ENCODE measurements at places on chromosomes 1 and 21.

DNA sequence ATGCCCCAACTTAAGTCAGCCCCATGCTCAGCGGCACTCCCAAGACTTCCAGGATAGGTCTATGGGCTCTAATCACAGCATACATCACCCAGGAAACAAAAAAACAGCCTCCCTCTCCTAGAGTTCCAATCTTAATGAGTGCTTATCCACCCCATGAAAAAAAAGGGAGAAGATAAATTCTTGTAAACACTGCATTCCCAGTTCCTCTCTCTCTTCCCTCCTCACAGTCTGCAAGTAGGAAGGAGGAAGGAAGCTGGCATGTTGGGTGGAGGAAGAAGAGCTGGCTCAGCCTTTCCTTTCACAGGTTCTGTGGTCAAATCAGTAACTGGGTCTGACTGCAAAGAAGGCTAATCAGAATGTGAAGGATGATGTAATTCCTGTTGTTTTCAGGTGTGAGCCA is 69.9 kb upstream of the ZC3H11B start:
- no peak for DNase-seq

- no peak for DNase-seq
Measured at GRCh38 chr21:16840538-16840937, 672.3 kb upstream of the CXADR start.

DNA sequence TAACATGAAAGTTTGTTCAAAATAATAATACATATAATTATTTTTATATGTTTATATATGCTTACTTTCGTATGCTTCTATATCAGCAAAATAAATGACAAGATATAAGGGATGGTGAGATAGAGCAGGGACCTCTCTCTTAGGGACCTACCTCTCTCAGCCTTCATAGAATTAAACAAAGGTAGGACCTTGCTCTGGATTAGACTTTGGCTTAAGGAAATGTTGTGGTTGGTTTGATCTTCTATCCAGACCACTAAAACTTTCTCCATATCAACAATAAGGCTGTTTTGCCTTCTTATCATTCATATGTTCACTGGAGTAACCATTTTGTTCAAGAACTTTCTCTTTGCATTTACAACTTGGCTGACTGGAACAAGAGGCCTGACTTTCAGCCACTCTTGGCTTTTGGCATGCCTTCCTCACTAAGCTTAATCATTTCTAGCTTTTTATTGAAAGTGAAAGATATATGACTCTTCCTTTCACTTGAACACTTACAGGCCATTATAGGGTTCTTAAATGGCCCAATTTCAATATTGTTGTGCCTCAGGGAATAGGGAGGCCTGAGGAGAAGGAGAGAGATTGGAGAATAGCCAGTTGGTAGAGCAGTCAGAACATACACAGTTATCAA is 14.4 kb downstream of the FRRS1 start:
- no peak for DNase-seq

DNA sequence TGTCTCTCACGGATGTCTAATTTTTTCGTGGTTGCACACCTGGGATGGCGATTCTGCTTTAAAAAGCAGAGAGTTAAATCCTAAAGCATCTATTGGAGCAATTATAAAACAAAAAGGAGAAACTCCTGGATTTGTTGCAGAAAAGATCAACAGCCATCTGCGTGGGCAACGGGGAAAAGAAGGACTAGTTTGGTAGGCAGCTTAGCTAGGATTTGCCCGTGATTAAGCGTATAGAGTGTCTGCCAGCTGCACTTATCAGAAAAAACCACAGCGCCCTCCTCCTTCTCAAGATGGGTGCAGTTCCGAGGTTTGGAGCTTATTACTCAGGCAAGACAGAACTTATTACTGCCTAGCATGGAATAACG is 526 bp upstream of the SLC25A24 start:
- DNase-seq = no peak

GRCh38 chr1:162299018-162299417 is 77.6 kb downstream of the SPATA46 start:
- DNase-seq = no peak

DNA sequence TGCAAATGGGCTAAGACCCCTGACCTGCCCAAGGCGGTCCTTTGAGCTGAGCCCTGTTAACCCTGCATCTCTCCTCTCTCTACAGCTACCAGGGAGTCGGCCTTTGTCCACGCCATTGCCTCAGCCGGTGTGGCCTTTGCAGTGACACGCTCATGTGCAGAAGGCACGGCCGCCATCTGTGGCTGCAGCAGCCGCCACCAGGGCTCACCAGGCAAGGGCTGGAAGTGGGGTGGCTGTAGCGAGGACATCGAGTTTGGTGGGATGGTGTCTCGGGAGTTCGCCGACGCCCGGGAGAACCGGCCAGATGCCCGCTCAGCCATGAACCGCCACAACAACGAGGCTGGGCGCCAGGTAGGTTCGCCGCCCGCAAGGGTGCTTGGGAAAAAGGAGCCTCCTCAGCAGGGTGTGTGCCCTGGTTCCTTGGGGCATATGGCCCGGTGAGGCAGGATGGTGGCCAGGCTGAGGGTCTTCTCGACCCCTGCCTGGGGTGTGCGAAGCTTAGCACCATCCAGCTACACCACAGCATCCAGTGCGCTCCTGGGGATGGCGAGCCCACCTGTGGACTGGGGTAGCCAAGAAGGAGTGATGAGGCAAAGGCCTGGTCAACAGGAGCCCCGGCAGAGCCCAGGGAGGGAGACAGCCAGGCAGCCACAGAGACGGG is 31.8 kb upstream of the ARF1 start:
- no peak for DNase-seq

GRCh38 chr1:28241638-28242241 is 5.8 kb downstream of the ATP5IF1 start:
- no peak for DNase-seq

- DNase-seq = no peak
Measured at GRCh38 chr1:151867765-151868411, 14.4 kb upstream of the THEM5 start.

DNA sequence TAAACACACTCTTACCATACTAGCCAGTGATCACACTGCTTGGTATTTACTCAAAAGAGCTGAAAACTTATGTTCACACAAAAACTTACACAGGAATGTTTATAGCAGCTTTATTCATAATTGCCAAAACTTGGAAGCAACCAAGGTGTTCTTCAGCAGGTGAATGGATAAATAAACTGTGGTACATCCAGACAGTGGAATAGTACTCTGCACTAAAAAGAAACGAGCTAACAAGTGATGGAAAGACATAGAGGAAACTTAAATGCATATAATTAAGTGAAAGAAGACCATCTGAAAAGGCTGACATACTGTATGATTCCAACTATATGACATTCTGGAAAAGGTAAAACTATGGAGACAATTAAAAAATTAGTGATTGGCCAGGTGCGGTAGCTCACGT is 20.7 kb upstream of the PDIK1L start:
- no peak for DNase-seq

- no peak for DNase-seq
Measured at GRCh38 chr1:3054474-3054873, 14.5 kb upstream of the PRDM16 start.

DNA sequence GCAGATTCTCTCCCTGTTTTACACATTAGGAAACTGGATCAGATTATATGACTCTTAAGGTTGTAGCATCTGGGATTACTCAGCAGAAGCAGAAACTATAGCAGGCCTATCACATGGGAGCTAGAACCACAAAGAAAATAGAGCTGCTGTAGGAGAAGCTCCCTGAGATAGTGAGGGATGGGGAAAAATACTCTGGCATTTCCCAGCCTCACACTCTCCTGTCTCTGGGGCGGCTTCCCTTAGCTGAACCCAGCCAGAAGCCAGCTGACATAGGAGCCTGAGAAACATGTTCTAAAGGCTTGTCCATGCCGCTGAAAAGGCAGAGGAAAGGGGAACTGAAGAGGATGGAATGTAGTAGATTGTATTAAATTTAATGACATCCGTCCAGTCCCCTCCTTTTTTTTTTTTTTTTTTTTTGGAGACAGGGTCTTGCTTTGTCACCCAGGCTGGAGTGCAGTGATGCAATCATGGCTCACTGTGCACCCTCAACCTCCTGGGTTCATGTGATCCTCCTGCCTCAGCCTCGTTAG is 76.8 kb upstream of the DNAJC6 start:
- DNase-seq = no peak

GRCh38 chr1:53578358-53578757 is 119.2 kb downstream of the DMRTB1 start:
- no peak for DNase-seq

- no peak for DNase-seq
Measured at GRCh38 chr1:40732756-40733301, 41.3 kb downstream of the NFYC start.

DNA sequence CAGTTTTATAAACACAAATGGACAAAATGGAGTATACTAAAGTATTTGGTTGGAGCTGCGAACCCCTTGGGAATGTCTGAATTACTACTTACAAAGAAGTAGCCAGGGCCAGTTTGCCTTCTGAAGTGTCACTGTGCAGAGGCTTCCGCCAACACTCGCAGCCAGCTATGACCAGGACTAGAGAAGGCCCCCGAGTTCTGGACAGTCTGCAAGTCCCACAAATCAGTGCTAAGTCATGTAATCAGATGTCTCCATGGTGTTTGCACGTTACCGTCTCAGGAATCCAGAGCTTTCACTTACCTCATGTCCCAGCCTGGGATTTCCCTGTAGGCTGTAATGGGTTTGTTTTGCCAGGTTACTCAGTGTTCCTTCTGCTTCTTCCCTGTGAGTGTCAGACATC is 106.6 kb upstream of the SPAG17 start:
- DNase-seq = no peak

DNA sequence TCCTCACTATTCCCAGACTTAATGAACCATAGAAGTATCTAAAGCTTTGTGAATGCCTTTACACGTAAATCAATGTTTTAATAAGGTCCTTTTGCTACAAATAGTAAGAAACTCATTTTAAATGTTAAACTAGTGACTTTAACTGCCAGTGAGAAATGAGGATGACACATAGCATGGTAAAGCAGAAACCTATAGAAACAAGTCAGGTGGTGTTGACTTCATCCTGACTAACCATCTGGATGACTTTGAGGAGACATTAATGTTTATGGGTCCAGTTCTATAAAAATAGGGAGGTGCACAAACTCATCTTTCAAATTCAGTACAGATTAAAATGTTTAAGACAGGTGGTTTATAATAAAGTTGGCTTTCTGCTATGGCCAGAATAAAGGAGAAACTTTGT is 85.4 kb downstream of the COLGALT2 start:
- DNase-seq = no peak

GRCh38 chr21:36929622-36930021 is 36.8 kb downstream of the HLCS start:
- DNase-seq = no peak

- DNase-seq = no peak
Measured at GRCh38 chr1:110749960-110750359, 75.2 kb upstream of the KCNA3 start.

GRCh38 chr1:236281198-236281653 is 532 bp downstream of the ERO1B start:
- no peak for DNase-seq

DNA sequence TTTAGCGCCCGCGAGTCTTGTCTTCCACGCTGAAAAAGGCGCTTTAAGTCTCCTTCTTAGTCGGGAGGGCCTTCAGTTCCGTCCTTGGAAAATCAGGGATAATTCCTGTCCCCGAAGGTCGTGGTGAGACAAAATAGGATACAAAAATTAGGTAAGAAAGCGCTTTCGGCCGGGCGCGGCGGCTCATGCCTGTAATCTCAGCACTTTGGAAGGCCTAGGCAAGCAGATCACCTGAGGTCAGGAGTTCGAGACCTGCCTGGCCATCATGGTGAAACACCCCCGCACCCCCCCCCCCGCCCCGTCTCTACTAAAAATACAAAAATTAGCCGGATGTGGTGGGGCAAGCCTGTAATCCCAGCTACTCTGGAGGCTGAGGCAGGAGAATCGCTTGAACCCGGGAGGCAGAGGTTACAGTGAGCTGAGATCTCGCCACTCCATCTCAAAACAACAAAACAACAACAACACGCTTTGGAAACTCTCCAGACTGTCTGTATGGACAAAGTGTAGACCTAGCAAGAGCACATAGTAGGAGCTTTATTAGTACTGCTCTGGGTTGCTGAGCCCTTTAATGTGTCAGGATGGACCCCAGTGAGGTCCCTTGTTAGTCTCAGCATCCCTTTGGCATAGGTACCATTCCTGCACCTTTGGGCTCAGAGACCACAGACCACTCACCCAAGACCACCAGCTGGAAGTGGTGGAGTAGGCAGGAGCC is 790 bp upstream of the TMEM54 start:
- DNase-seq = no peak

GRCh38 chr1:155005076-155006011 is 2.7 kb downstream of the ZBTB7B start:
- no peak for DNase-seq

- no peak for DNase-seq
Measured at GRCh38 chr1:33741749-33742148, 122.1 kb upstream of the HMGB4 start.

- DNase-seq = no peak
Measured at GRCh38 chr1:227068883-227069282, 128.8 kb downstream of the COQ8A start.

DNA sequence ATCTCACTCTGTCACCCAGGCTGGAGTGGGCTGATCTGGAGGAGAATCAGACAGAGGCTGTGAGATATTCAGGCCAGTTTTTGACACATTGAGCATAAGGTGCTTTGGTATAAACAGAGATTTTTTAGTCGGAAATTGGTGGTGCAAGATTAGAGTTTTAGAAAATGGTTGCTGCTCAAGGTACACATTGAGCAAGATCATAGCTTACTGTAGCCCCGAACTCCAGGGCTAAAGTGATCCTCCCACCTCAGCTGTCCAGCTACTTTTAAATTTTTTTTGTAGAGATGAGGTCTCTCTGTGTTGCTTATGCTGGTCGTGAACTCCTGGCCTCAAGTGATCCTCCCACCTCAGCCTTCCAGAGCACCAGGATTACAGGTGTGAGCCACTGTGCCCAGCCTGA is 43.9 kb upstream of the USP1 start:
- DNase-seq = no peak

- no peak for DNase-seq
Measured at GRCh38 chr1:2240270-2241156, 12.4 kb downstream of the SKI start.

- DNase-seq = no peak
Measured at GRCh38 chr1:78048446-78048845, 2.7 kb downstream of the GIPC2 start.

DNA sequence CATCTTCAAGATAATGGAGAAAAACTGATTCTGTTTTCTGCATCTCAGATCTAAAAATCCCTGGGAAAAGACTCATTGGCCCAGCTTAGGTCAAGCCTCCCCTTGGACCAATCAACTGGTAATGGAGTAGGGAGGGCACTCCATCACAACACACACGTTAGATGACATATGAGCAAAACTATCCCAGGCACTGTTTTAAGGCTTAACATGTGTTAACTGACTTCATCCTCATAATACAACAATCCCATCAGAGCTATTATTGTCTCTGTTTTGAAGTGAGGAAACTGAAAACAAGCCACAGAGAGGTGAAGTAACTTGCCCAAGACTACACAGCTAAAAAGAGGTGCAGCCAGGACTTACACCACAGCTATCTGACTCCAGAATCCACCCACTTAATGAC is 14.7 kb upstream of the CITED4 start:
- no peak for DNase-seq

- no peak for DNase-seq
Measured at GRCh38 chr1:207818971-207819451, 67.2 kb downstream of the CD46 start.

Measured in NCI-H1436 treated with DMSO at 0.1 percent for 48 hours (cell line).